NCI-H146 (cell line): ENCODE measurements at places on chromosomes 6 and 20.

- no peak for DNase-seq
Measured at GRCh38 chr6:170509723-170510018, 43.4 kb downstream of the PSMB1 start.

- DNase-seq: no peak
Measured at GRCh38 chr6:35081426-35081851, 59.7 kb downstream of the TCP11 start.

- DNase-seq: no peak
Measured at GRCh38 chr20:15616626-15617025, 956.6 kb downstream of the KIF16B start.

GRCh38 chr6:8065519-8065911 lies 1.3 kb upstream of the BLOC1S5 start:
- DNase-seq: no peak

- DNase-seq: no peak
Measured at GRCh38 chr6:7142918-7143475, 35.2 kb downstream of the RREB1 start.

DNA sequence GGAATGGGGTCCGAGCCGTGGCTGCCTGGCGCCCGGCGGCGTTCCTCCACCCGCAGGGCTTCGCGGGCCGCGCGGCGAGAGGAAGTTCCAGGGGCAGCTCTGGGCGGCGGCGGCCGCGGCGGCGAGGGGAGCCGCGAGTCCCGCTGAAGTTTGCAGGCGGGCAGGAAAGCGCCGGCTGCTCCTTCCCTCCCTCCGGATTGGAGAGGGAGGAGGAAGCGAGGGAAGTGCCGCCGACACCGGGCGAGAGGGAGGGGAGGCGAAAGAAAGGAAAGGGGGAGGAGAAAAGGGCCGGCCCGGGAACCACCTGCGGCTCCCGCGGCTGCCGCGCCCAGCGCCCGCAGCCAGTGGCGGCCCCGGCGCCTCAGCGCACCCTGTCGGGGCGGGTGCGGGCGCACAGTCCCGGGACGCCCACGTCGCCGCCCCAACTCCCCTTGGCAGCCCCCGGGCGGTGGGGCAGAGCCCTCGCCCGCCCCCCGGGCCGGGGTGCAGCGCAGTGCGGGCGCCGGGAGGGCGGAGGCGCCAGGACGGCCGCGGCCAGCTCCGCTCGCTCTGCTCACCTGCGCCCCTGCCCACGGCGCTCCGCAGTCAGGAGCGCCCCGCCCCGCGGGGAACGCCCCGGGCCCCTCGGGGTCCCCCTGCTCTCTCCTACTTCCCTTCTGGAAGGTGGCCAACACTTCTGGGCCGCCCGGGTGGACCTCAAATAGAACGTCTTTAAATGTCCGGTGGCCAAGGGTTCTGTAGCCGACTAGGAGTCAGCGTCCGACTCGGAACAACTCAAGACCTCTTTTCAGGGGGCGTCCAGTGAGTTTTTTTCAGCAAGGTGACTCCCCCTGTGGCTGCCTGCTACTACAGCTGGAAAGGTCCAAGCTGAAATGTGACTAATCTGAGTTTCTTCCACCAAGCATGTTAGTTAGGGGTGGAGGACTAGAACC lies 80.3 kb upstream of the CCDC28A start:
- DNase-seq: peak; percentile 95

DNA sequence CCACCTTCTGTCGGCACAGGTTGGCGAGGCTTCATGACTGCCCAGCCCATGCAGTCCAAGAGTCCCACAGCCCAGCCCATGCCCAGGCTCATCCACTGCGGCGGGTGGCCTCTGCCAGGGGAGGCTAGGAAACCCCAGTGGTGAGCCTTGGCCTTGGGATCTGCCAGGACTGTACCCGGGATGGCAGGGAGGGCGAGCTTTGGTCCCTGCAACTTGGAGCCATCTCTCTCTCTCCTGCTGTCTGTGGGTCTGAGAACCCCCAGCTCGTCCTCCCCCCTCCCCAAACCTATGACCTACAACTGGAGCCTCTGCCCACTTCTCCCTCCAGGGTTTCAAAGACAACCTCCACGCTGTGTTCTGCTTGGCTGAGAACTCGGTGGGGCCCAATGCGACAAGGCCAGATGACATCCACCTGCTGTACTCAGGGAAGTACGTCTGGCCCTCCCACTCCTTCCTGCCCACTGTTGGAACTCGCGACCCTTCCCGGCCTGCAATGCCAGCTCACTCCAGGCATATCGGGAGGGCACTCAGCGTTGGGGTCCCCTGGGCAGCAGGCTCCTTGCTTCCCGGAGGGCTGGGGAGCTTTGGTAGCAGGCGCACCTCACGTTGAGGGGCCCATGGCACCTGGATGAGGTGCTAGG lies 19.7 kb downstream of the NPEPL1 start:
- no peak for DNase-seq

GRCh38 chr6:53811082-53811481 lies 16.3 kb downstream of the LRRC1 start:
- DNase-seq: peak; percentile 91

- DNase-seq: no peak
Measured at GRCh38 chr6:16676376-16676775, 84.9 kb downstream of the ATXN1 start.

- DNase-seq: no peak
Measured at GRCh38 chr6:147695819-147696218, 187.3 kb downstream of the SAMD5 start.

DNA sequence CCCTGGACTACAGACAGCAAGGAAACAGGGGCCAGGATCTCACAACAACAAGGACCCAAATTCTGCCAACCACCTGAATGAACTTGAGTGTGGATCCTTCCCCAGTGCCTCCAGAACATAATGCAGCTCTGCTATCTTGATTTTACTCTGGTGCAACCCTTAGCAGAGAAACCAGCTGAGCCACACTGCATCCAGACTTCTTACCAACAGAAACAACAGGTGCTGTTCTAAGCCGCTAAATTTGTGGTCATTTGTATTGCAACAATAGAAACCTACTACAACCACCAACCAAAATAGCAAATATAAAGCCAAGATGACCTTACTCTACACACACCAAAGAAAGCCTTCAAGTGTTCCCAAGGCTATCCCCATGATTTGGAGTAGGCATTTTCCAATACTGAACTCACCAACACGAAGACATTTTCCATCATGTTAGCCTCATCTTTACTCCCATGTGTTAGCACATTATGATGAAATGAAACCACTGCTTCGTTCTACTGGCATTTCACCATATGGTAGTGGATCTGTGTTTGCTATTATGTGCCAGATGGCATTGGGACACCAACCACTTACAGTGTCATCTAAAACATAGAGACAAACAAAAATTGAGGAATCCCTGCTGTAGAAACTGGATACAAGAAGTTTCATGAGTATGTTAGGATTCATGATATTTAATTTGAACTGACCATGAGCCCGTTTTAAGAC lies 249.8 kb upstream of the ID4 start:
- DNase-seq: no peak

GRCh38 chr6:15921243-15921642 lies 207.6 kb upstream of the MYLIP start:
- DNase-seq: no peak

DNA sequence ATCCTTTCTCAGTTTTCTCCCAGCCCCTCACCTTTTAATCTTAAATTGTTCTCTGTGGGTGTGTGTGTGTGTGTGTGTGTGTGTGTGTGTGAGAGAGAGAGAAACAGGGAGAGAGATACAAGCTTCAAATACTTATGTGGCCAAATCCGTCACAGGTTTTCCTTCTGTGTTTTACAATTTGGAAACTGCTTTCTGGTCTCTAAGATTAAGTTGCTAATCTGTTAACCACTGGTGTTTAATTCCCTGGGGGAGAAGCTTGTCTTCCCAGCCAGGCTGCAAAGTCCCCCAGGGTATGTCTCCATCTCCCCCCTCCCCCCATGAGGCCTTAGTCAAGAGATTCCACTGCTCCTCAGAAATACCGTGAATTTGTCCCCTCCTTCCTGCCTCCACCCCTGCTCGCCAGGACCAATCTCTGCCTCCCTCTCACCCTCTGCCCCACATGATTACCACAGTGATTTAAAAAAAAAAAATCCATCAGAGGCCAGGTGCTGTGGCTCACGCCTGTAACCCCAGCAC lies 49.0 kb downstream of the RIPOR3 start:
- no peak for DNase-seq

GRCh38 chr20:50548396-50548795 lies 38.2 kb downstream of the PTPN1 start:
- no peak for DNase-seq

DNA sequence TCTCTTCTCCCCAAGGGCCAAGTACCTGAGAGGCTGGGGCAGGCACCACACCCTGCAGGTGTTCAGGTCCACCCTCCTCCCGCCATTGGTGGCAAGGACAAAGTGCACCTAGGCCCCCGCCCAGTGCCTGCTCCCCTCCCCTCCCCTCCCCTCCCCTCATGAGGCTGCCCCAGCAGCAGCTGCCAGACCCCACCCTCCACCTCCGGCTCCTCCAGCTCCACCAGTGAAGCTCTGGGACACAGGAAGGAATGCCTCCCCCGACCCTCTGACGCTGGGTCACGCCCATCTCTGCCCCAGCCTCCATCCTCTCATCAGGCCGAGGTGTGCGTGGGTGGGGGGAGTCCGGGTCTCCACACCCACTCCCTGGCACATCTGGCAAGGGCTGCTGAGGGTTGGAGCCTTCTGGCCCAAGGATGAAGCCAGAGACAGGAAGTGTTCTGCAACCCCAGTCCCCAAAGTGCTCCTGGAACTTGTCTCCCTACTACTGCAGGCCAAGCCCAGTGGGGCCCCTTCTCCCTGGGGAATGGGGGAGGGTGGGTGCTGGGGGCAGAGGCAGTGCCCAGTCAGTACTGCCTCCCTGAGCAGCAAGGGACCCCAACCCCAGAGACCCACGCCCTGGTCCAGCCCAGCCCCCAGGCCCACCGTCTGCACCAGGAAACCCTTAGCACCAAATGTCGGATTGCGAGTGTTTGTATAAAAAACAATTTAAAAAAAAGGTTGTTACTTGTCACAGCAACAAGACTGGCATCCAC lies 1.6 kb upstream of the UCKL1 start:
- DNase-seq: peak; percentile 73

- DNase-seq: no peak
Measured at GRCh38 chr6:137683916-137684315, 183.1 kb upstream of the TNFAIP3 start.

DNA sequence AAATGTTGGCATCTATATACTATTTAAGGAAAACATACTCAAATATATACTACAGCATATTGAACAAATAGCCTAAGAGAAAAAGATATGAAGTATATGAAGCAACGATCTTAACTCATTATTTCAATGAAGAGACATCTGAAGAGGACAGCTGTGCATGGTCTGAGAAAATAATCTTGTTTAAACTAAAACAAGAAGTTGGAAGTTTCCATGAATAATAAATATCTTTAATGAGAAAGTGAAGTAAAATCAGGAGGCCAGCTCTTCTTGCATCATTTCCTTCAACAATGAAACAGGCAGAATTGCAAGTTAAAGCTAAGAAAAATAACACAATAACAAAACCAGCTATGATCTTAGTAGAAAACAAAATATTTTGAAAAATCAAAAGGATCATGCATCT lies 1265.4 kb upstream of the MAP3K7 start:
- DNase-seq: no peak

DNA sequence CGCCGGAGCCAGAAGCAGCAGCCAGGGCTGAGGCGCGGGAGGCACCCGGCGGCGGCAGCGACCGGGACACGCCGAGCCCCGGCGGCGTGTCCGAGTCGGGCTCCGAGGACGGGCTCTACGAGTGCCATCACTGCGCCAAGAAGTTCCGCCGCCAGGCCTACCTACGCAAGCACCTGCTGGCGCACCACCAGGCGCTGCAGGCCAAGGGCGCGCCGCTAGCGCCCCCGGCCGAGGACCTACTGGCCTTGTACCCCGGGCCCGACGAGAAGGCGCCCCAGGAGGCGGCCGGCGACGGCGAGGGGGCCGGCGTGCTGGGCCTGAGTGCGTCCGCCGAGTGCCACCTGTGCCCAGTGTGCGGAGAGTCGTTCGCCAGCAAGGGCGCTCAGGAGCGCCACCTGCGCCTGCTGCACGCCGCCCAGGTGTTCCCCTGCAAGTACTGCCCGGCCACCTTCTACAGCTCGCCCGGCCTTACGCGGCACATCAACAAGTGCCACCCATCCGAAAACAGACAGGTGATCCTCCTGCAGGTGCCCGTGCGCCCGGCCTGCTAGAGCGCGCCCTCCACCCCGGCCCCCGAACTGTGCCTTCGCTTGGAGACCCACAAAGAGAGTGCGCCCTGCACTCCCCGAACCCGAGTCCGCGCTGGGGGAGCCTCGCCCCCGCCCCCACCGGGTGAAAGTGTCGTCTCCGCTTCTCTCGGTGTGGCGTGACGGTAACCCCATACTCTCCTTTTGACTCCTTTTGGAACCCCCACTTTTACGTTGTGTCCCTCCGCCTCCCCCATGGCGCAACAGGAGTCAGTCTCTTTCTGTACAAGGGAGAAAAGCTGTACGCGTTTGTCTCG lies 1.6 kb downstream of the INSM1 start:
- peak; percentile 74 for DNase-seq

- peak; percentile 68 for DNase-seq
Measured at GRCh38 chr20:10673176-10673841, 490 bp downstream of the JAG1 start.

DNA sequence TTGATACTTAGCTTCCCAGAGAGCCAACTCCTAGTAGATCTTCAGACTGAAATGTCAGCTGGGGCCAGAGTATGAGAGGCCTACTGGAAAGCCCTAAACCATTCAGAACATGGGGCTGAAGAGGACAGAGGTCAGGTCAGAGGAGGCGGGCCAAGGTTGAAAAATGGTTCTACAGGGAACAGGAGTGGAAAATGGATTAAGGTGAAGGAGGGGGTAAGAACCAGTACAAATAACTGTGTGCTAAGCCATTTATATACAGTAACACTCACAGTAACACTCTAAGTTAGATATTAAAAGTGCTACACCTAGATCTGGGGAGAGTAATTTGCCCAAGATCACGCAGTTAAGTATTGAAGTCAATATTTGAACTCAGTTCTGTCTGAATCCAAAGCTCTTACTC lies 313.2 kb upstream of the MAP3K7 start:
- no peak for DNase-seq

- no peak for DNase-seq
Measured at GRCh38 chr6:46393161-46393939, 97.9 kb downstream of the RCAN2 start.

- no peak for DNase-seq
Measured at GRCh38 chr20:6595704-6596103, 171.8 kb upstream of the BMP2 start.

DNA sequence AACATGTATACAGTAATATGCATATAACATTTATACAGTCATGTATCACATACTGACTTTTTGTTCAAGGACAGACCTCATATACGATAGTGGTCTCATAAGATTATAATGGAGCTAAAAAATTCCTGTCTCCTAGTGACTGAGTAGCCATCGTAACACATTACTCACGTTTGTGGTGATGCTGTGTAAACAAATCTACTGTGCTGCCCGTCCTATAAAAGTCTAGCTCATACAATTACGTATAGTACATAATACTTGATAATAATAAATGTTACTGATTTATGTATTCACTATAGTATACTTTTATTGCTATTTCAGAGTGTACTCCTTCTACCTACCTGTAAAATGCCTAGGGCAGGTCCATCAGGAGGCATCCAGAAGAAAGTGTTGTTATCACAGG lies 17.4 kb downstream of the SERAC1 start:
- DNase-seq: no peak

DNA sequence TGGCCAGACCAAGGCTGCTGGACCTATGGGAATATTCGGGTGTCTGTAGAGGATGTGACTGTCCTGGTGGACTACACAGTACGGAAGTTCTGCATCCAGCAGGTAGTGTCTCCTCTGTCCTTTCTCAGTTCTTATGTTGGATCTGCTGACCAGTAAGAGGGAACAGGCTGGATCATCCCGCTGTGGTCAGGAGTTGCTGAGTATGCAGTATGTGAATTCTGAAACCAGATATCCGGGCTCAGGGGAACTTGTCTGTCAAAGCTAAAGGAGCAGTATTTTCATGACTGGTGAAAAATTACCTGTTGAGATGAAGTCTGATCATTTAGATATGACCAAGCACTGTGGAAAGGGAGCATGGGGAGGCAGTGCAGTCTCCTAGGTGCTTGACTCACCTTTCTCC lies 22.1 kb upstream of the GNRH2 start:
- no peak for DNase-seq
